ENCODE measurements at places on chromosomes 13 and 19.

DNA sequence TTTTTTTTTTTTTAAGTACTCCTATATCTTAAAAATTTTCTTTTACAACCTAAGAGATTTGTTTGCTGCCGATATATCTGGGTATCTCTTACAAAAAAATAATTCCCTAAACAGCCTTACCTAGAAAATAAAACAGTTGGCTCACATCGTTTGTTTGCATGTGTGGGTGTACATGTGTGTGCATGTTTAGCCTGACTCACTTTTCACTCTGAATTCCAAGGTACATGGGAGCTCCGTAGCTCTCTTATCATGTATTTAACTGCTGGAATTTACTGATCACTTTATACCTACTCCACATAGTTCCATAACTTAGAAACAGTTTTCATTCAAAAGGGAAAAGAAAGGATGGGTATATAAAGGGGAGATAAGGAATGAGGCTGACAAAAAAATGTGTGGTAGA, 616.5 kb downstream of the GPC6 start:
- no peak for DNase-seq

- DNase-seq = no peak
Measured at GRCh38 chr13:73329355-73329754, 270.6 kb downstream of the KLF5 start.

- DNase-seq = no peak
Measured at GRCh38 chr13:60019119-60019993, 144.4 kb downstream of the DIAPH3 start.

GRCh38 chr13:40241125-40241798, 425.2 kb downstream of the FOXO1 start:
- no peak for DNase-seq

DNA sequence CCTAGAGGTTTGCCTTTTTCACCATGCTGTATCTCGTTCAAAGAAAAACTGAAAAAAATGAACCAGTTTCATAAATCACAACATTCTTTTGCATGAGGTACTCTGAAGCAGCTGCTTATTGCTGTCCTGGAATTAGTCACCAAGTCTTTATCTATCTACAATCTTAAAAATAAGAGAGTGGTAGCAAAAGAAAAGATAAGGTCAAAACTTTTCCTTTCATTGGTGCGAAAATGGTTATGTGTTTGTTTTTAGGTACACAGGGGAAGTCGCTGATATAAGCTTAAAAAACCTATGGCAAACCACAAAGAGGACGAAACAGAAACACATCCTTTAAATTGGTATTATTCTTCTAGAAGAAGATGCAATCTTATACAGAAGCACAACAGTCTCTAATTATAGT, 20.7 kb downstream of the OBI1 start:
- DNase-seq = no peak

DNA sequence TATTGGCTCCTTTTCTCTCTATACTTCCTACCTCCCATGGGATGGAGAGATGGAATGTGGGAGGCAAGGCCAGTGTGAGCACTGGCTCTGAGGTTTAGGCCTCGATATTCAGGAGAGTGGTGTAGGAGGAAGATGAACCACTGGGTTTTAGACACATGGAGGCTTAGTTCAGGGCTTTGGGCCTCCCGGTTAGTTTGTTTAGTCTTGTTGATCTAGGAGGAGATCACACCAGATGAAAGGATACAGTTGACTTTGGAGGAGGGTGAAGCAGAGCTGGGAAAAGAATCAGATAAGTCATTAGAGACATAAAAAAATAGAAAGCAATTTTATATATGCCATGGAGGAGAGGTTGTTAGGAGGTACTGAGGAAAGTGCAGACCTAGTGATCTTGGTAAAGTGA, 30.9 kb downstream of the RNASEH2B start:
- no peak for DNase-seq

GRCh38 chr19:8473648-8474476, 28.6 kb downstream of the PRAM1 start:
- no peak for DNase-seq

Measured in right cardiac atrium (tissue), 5 donors.